Activated CD4-positive, alpha-beta T cell treated with anti-CD3 and anti-CD28 coated beads, Interleukin-2, Interleukin-6, amounts not matched to agents 100 ng/mL and 50 ng/mL, durations not matched to agents 16 hours and 8 hours (primary cell): ENCODE measurements at places on chromosomes 6 and 20.

- DNase-seq = no peak
These were observed 192.2 kb upstream of the POU3F2 start for GRCh38 chr6:98641949-98642719.

- DNase-seq = no peak
These were observed 93.8 kb upstream of the BCLAF1 start for GRCh38 chr6:136383268-136383937.

DNA sequence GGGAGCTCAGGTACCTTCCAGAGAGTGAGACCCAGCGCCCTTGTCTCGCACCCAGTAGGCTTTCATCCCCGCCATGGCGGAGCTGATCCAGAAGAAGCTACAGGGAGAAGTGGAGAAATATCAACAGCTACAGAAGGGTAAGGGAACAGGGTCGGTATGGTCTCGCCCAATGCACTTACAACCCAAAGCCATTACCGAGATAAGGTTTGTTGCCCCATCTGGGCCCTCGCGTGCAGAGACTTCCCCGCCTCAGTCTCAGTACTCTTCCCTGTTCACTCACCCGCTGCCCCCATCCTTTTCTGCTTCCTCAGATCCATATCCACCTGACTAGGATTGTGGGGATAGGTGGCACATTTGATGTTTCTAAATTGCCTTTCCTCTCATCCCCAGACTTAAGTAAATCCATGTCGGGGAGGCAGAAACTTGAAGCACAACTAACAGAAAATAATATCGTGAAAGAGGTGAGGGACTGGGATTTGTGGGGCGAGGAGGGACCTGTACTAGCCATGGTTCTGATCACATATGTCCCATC, 449 bp downstream of the PFDN6 start:
- no peak for DNase-seq

GRCh38 chr6:11798096-11798495, 19.5 kb upstream of the ADTRP start:
- no peak for DNase-seq
